Pancreas (tissue), 10 donors: ENCODE measurements at places on chromosomes 11 and 22. TPM values are rescaled to one million over a fixed set of nuclear protein-coding genes. Genes with fewer than 3 reads are reported as not detected.

DNA sequence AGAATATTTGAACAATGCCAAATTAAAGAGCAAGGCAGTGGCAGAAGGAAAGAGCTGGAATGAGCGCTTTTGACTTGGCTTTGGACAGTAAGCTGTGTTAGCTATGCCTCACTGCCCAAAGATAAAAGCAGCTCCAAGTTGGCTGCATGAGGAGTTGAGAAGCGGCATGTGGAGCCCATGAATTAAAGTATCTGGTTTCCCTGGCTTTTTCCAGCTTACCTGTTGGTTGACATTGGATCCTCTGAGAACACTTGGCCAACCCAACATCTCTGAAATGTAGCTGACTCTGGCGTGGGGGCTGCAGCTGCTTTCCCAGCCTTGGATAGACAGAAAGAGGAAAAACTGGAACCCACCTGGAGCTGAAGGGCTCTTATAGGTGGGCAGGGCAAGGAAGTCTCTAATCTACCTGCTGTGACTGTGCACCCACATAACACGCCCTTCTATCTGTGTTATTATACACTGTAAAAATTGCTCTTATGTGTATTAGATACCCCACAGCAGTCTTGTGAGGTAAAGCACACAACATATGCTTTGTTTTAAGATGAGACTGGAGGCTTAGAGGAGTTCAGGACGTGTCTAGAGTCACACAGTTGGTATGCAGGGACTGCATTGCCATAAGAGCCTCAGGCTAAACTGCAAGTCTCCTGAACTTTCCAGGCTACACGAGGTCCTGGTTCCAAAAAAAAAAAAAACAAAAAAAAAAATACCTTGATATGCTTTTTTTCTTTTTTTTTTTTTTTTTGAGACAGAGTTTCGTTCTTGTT is 5.8 kb downstream of the UBASH3B start:
- DNase-seq, result no peak

- no peak for DNase-seq
Measured at GRCh38 chr22:26806445-26807175, 149.2 kb downstream of the MIAT start.

Gene DBX1
- not detected for total RNA-seq

DNA sequence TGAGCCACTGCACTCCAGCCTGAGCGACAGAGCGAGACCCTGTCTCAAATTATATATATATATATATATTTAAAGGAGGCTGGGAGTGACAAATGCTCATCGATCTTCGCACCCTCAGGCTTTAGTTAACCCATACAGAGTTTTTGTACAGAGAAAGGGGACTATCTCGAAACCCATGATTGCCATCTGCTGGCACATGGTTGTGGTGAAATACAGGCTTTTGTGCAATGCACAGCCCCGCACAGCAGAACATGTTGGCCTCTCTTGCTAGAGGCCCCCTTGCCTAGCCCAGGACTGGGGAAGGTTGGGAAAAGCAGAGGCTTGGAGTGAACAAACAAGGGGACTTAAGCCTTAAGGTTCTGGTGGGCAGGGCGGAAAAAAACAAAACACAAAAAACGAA is 3.6 kb downstream of the MYBPC3 start:
- no peak for DNase-seq

Gene NNMT
- total RNA-seq, result 23.6 TPM

Gene BATF2
- 5.6 TPM for total RNA-seq

Gene BRD1
- 23.6 TPM for total RNA-seq
